A549 treated with Hydrocortisone at 1 μM for 4 hours (cell line): ENCODE measurements at places on chromosomes 16 and 17. TPM values are rescaled to one million over a fixed set of nuclear protein-coding genes. Genes with fewer than 3 reads are reported as not detected.

Gene GP1BA
- not detected in 5 replicates for total RNA-seq

Gene SLC16A6
- 0.29 to 0.69 TPM (median 0.30 TPM) in 5 replicates for total RNA-seq

Gene GUCY2D
- total RNA-seq: 0.28 to 0.52 TPM (median 0.36 TPM) in 4 of 5 replicates, not detected in the other

Gene DNAJA3
- 67.9 to 70.4 TPM (median 68.8 TPM) in 5 replicates for total RNA-seq

Gene OTOP2
- total RNA-seq: 0.06 to 0.12 TPM (median 0.08 TPM) in 5 replicates

Gene KRT33A
- not detected in 5 replicates for total RNA-seq

Gene GFAP
- total RNA-seq: 0.55 to 1.2 TPM (median 0.68 TPM) in 5 replicates

Gene EXOC7
- total RNA-seq: 57.5 to 64.4 TPM (median 61.2 TPM) in 5 replicates

Gene RNU2-1
- not detected in 5 replicates for total RNA-seq

Gene FNDC8
- total RNA-seq: 0.06 to 0.16 TPM (median 0.08 TPM) in 5 replicates

Gene CPNE7
- 57.9 to 78.8 TPM (median 76.2 TPM) in 5 replicates for total RNA-seq

Gene PRM1
- not detected in 5 replicates for total RNA-seq

Gene IGFALS
- 0.06 to 0.21 TPM (median 0.10 TPM) in 4 of 5 replicates, not detected in the other for total RNA-seq

Gene TEX14
- 0.16 to 0.50 TPM (median 0.16 TPM) in 5 replicates for total RNA-seq

Gene PPP1R27
- 0.15 to 0.39 TPM (median 0.22 TPM) in 4 of 5 replicates, not detected in the other for total RNA-seq

Gene IGFBP4
- 2,310 to 2,905 TPM (median 2,776 TPM) in 5 replicates for total RNA-seq

Gene ZPBP2
- not detected in 5 replicates for total RNA-seq

Gene MT1E
- total RNA-seq: 0.13 to 0.17 TPM in 2 of 5 replicates, not detected in the others

Gene GPR139
- not detected in 5 replicates for total RNA-seq

Gene KCNJ2
- 0.05 to 0.09 TPM (median 0.06 TPM) in 5 replicates for total RNA-seq

Gene SLC43A2
- total RNA-seq: 4.9 to 6.2 TPM (median 5.9 TPM) in 5 replicates

Gene CACNG5
- total RNA-seq: 0.16 TPM in 1 of 5 replicates, not detected in the others

Gene RNF43
- total RNA-seq: 0.18 to 0.45 TPM (median 0.24 TPM) in 5 replicates

Gene SIAH1
- 11.5 to 14.8 TPM (median 13.8 TPM) in 5 replicates for total RNA-seq

Gene COX4I1
- total RNA-seq: 723 to 837 TPM (median 797 TPM) in 5 replicates

Gene RHBDL1
- total RNA-seq: 0.63 to 1.6 TPM (median 1.1 TPM) in 5 replicates

Gene HCRT
- total RNA-seq: 0.21 to 0.50 TPM in 2 of 5 replicates, not detected in the others

Gene BTBD17
- not detected in 5 replicates for total RNA-seq
